ENCODE measurements at places on chromosomes 11 and 22.

GRCh38 chr11:1669546-1670218, 27.3 kb upstream of the KRTAP5-6 start:
- no peak for DNase-seq
- H3K4me1 ChIP-seq = peaks cover 32% of the 10 kb centered on the region
- H3K27ac ChIP-seq = peak overlapping the region; percentile 40
- H3K27me3 ChIP-seq = peaks cover 58% of the 10 kb centered on the region
- no peaks in the 10 kb centered on the region for H3K36me3 ChIP-seq

DNA sequence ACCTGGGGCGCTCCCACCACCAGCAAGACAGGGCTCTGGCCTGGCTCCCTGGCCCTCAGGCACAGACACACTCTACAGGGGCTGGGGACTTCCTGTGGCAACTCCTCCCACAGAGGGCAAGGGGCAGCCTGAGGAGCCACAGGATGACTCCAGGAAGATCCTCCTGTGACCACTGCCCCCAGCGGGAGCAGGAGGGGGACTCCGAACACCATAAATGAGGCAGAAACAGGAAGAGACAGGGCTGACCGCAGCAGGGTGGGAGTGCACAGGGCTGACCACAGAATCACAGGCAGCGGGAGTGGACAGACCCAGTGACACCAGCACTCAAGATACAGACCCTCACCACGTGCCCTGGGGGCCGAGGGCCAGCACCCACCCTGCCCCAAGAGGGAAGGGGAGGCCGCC, 10.8 kb downstream of the ARAP1 start:
- H3K4me1 ChIP-seq = peaks cover 36% of the 10 kb centered on the region
- H3K27ac ChIP-seq = peak overlapping the region; percentile 66
- no peaks in the 10 kb centered on the region for H3K36me3 ChIP-seq
- no peak overlapping the region for H3K4me3 ChIP-seq
- H3K27me3 ChIP-seq = no peaks in the 10 kb centered on the region

DNA sequence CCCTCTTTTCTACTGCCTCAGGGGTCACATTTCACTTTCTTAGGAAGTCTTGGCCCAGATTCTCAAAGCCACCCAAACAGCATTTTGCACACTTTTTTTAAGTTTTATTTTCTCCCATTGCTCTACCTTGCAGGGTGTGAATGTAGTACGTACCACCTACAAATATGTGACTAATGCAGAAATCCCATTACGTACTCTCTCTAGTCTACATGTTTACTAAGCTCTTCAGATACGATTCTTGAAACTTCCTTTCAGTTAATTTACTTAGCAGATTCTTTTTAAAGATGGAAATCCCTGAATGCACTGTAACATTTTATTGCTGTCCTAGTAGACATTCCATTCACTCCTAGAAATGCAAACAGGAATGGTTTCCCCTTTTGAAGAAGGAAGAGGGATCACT, 61.3 kb downstream of the LRRC4C start:
- peaks cover 8% of the 10 kb centered on the region for H3K27me3 ChIP-seq
- H3K4me1 ChIP-seq = peaks cover 30% of the 10 kb centered on the region
- H3K27ac ChIP-seq = no peak overlapping the region
- no peak for DNase-seq

GRCh38 chr22:45336971-45337431, 27.3 kb downstream of the FAM118A start:
- no peaks in the 10 kb centered on the region for H3K4me1 ChIP-seq
- no peak for DNase-seq
- no peaks in the 10 kb centered on the region for H3K27me3 ChIP-seq
- no peak overlapping the region for H3K4me3 ChIP-seq
- peaks cover 37% of the 10 kb centered on the region for H3K36me3 ChIP-seq
- H3K27ac ChIP-seq = no peak overlapping the region

DNA sequence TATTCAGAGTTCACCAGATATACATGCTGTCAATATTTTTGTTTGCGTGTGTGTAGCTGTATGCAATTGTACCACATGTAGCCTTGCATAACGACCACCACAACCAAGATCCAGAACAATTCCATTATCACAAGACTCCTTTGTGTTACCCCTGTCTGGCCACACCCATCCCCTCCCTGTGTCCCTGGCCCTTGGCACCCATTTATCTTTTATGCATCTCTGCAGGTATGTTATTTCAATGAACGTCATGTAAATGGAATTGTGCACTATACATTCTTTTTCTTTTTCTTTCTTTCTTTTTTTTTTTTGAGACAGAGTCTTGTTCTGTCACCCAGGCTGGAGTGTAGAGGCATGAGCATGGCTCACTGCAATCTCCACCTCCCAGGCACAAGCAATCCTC, 9.7 kb upstream of the PAFAH1B2 start:
- peaks cover 1% of the 10 kb centered on the region for H3K27me3 ChIP-seq
- DNase-seq = no peak
- no peak overlapping the region for H3K4me3 ChIP-seq
- no peaks in the 10 kb centered on the region for H3K36me3 ChIP-seq

- no peak overlapping the region for H3K27ac ChIP-seq
- no peak overlapping the region for H3K4me3 ChIP-seq
- peaks cover 10% of the 10 kb centered on the region for H3K27me3 ChIP-seq
- no peak for DNase-seq
- H3K4me1 ChIP-seq = no peaks in the 10 kb centered on the region
Observed at GRCh38 chr11:21461701-21462100, 731.2 kb upstream of the ANO5 start.

DNA sequence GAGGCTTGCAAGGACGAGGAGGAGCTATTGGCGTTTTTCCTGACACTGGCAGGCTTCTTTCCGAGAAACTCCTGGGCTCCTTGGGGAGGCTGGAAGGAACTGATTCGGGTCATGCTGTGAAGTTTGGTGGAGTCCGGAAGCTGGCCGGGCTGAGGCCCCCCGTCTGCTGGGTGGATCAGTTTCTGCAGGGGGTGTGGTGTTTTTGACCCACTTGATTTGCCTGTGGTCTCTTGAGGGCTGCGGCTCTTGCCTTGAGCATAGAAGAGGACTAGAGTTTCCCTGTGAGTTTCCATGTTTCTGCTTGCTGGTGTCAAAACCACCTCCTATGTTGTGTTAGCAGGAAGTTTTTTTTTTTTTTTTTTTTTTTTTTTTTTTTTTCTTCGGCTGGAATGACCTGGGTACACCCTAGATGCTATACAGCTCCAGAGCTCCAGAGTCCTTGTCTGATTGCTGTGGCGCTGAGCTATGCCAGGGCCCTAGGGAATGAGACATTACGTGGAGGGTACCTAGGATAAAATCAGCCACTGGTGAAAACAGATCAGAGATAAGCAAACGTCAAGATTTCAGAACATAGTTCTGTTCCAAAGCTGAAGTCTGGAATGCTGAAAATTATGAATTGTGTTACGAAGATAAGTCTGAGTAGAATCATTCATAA, 728 bp downstream of the TBC1D22A start:
- H3K4me3 ChIP-seq = peak overlapping the region; percentile 99
- H3K27ac ChIP-seq = peak overlapping the region; percentile 100
- no peak for DNase-seq
- peaks cover 33% of the 10 kb centered on the region for H3K4me1 ChIP-seq
- H3K36me3 ChIP-seq = peaks cover 1% of the 10 kb centered on the region
- H3K27me3 ChIP-seq = no peaks in the 10 kb centered on the region

- H3K27me3 ChIP-seq = no peaks in the 10 kb centered on the region
- no peaks in the 10 kb centered on the region for H3K36me3 ChIP-seq
- DNase-seq = no peak
Observed at GRCh38 chr11:95135155-95135554, 45.5 kb downstream of the ENDOD1 start.

DNA sequence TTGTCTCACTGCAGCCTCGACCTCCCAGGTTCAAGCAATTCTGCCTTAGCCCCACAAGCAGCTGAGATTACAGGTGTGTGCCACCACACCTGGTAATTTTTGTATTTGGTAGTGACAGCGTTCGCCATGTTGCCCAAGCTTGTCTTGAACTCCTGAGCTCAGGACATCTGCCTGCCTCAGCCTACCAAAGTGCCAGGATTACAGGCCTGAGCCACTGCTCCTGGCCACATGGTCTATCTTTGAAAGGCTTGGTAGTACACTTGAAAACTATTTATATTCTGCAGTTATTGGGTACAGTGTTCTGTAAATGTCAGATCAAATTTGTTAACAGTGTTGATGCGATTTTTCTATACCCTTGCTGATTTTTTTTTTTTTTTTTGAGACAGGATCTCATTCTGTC, 9.5 kb downstream of the CRYBA4 start:
- no peak overlapping the region for H3K27ac ChIP-seq
- H3K4me3 ChIP-seq = no peak overlapping the region
- no peak for DNase-seq

- no peak for DNase-seq
- no peak overlapping the region for H3K4me3 ChIP-seq
- H3K4me1 ChIP-seq = peaks cover 15% of the 10 kb centered on the region
- H3K27ac ChIP-seq = no peak overlapping the region
- no peaks in the 10 kb centered on the region for H3K27me3 ChIP-seq
Observed at GRCh38 chr11:110472858-110473257, 43.1 kb downstream of the FDX1 start.

DNA sequence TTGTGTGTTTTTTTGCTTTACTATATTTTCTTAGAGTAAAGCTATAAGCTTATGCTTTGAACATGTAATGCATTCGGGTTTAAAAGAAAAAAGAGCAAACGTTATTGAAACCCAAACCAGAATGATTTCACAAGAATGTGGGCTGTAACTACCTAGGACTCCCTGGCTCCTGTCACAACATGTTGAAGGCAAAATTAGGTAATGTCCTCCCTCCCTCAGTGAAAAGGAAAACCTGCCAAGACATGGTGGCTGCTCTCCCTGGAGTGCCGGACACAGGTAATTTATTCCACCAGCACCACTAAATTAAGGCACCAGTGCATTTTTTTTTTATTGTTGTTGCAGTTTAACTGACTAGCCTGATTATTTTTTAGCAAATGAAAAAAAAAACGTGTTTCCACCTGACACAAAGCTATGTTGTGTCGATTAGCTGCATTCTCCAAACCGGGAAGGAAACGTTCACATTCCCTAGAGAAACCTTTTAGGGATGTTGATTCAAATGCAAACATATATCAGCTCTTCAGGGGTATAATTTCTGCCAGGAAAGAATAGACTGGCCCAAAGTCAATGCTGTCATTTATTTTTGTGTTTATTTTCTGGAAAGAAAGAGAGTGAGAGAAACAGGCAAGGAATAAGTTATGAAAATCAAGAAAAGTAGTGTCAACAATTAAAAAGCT, 134.6 kb downstream of the CCDC34 start:
- no peaks in the 10 kb centered on the region for H3K27me3 ChIP-seq
- peak overlapping the region; percentile 58 for H3K27ac ChIP-seq
- H3K36me3 ChIP-seq = no peaks in the 10 kb centered on the region
- DNase-seq = no peak
- peaks cover 32% of the 10 kb centered on the region for H3K4me1 ChIP-seq
- H3K4me3 ChIP-seq = peak overlapping the region; percentile 6

GRCh38 chr11:132343445-132344175, 973.2 kb downstream of the NTM start:
- H3K27me3 ChIP-seq = peaks cover 54% of the 10 kb centered on the region
- no peak overlapping the region for H3K27ac ChIP-seq
- no peaks in the 10 kb centered on the region for H3K4me1 ChIP-seq
- no peak for DNase-seq
- H3K4me3 ChIP-seq = no peak overlapping the region

DNA sequence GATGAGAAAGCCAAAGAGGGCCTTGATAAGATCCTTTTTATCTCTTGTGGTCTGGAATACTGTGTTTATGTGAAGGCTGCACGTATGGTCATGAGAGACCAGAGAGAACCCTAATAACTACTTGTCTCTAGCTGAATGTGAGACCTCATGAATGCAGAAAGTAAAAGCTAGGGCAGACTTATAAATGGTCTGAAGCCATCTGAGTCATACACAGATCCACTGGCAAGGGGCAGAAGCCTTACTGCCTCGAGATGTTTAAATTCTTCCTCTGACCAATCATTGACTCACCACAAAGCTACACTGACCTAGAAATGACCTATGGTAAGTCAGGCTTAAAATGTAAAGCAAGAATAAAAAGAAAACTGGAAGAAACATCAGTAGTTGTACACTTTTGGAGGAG, 22.7 kb upstream of the OR4B1 start:
- H3K4me1 ChIP-seq = no peaks in the 10 kb centered on the region
- H3K36me3 ChIP-seq = no peaks in the 10 kb centered on the region
- H3K4me3 ChIP-seq = no peak overlapping the region
- no peak overlapping the region for H3K27ac ChIP-seq
- DNase-seq = no peak

- H3K27me3 ChIP-seq = no peaks in the 10 kb centered on the region
- H3K36me3 ChIP-seq = peaks cover 52% of the 10 kb centered on the region
- H3K4me1 ChIP-seq = peaks cover 10% of the 10 kb centered on the region
- H3K4me3 ChIP-seq = no peak overlapping the region
- H3K27ac ChIP-seq = no peak overlapping the region
Observed at GRCh38 chr11:65436412-65437032, 13.9 kb downstream of the NEAT1 start.

GRCh38 chr11:31806186-31806927, 4.8 kb downstream of the PAX6 start:
- peaks cover 96% of the 10 kb centered on the region for H3K27me3 ChIP-seq
- no peaks in the 10 kb centered on the region for H3K36me3 ChIP-seq
- DNase-seq = no peak

All from mesothelial cell of epicardium (in vitro differentiated cells).